Right renal pelvis (tissue), 4 donors: ENCODE measurements at places on chromosomes 5 and 9. TPM values are rescaled to one million over a fixed set of nuclear protein-coding genes. Genes with fewer than 3 reads are reported as not detected.
A peak's percentile ranks its signal among the peaks of the same experiment; 100 is the strongest.

ZFP2 gene
- polyA plus RNA-seq = 8.5 TPM

PCDHGB3 gene
- polyA plus RNA-seq = 1.9 TPM

RANBP6 gene
- polyA plus RNA-seq = 33.3 TPM

ANKRD34B gene
- 0.11 TPM for polyA plus RNA-seq

NTNG2 gene
- polyA plus RNA-seq = 0.25 TPM

OLFML2A gene
- 24.9 TPM for polyA plus RNA-seq

PCDHA4 gene
- 1.6 TPM for polyA plus RNA-seq

WNT8A gene
- polyA plus RNA-seq = 0.11 TPM

RHOBTB3 gene
- polyA plus RNA-seq = 77.5 TPM

RNF180 gene
- 14.0 TPM for polyA plus RNA-seq

- DNase-seq = no peak
Observed at GRCh38 chr9:11686733-11687132, 1006.5 kb upstream of the TYRP1 start.

- no peak for DNase-seq
Observed at GRCh38 chr5:76497986-76498717, 95.1 kb downstream of the IQGAP2 start.

DNA sequence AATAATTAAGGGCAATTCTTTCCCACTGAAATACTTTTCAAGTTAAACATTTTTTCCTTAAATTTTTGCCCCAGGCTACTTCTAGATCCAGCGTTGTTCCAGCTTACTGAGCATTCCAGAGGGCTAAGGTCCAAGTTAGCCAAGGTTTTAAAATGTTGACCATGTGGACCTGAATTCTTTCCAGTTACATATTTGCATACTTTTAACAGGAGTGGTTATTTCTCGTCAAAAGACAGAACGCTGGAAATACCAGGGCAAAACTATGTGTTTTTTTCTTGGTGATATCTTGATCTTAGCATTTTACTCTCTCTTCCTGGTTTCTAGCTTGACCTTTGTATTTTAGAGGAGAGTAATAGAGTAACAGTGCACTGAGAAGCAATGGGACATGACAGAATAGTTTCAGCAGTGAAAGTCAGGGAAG, 32.8 kb downstream of the TMC1 start:
- no peak for DNase-seq

DNA sequence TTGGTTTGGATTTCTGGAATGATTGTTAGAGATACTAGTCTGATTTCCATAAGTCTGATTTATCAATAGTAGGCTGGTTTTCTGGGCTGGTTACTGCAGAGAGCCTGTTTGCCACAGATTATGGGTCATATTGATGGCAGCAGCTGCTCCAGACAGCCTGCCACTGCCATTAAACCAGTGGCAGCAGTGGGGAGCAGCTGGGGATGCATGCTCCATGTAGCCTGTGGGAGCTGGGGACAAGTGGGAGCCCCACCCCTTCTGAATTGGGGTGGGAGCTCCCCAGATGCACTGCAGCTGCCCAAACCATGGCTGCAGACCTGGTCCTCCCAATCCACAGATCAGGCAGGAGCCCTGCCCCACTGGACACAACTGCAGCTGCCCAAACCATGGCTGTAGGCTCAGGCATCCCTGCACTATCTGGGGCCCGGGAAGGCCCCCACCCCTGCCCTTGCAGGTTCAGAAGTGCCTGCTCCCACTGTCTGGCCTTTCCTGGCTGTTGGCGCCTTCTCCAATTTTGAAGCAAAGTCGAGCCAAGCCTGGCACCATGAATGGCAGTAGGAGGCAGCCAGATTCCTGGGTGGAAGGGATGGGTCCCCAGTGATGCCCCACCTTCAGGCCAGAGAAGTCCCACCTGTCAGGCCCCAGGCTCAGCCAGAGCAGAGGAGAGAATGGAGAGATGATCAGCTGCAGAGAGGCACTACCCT, 402.9 kb upstream of the TYRP1 start:
- DNase-seq = no peak

- DNase-seq = no peak
Observed at GRCh38 chr9:87642330-87643106, 83.4 kb upstream of the CTSL start.

DNA sequence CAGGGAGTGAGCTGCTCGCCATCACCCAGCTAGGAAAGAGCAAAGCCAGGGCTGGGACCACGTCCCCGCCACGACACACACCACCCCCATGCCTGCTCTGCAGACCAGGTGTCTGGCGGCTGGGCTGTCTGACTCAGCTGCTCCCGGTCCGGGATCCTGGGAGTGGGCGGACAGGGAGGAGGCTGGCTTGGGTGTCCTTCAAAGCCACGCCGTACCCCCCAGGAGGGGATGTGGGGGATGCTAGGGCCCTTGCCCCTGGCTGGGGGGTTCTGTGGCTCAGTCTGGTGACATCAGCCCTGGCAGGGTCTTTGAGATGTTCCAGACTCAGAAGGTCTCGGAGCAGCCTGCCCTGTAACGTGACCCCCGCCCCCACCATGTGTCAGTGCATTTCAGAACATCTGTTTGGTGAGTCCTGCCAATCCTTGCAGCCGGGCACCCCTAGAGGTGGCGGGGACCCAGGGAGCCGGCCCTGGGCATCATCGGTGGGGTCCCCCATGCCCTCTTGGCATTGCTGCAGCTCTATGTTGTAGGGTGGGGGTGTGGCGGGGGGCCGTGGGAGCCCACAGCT, 62.3 kb downstream of the HMCN2 start:
- DNase-seq = no peak

DNA sequence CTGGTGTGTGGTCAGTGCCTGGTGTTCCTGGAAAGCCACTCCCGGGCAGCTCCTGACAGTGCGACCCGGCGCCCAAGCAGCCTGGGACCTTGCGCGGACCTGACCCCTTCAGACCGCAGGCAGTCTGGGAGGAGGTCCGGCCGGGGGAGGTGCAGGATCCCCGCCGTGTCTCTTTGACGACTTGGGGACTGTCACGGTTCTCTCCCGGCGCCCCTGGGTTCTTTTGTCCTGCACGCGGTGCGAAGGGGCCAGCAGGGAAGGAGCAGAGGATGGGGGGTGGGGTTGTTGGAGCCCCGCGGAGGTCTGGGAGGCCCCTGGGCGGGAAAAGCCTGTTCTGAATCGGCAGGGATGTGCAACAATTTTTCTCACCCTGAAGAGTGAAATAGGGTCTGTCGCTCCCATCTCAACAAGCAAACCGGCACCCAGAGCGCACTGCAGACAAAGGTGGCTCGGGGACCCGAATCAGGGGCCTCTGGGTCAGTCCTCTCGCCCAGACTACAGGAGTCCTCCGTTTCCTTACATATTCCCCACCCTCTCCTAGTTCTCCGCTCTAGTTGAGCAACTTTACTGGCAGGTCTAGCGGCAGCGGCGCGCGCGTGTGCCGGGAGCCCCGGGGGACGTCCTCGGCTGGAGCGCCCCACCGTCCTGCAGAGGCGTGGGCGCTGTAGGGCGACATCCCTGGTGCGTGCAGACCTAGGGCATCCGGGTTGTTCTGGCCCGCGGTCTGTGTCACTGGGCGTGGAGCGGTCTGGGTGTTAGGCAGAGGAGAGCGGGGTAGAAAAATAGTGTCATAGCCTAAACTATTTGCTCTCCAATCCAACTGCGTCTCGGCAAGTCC, 1.2 kb downstream of the VCAN start:
- DNase-seq = no peak

DNA sequence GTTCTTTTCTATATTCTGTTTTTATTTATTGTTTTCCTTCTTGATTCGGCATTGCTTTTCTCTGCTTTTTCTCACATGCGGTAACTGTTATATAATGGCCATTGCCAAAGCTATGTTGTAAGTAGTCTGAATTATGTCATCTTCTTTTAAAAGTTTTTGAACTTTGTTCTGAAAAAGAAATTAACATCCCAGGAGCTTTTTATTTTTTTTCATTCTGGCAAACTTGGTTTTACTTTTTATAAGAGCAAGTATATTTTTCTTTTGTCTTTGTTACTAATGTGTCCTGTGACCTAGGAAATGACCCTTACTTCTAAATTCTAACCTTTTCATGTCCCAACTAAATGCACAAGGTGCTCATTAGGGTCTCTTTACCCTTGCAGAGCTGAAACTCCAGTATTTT, 26.7 kb upstream of the IZUMO3 start:
- no peak for DNase-seq

DNA sequence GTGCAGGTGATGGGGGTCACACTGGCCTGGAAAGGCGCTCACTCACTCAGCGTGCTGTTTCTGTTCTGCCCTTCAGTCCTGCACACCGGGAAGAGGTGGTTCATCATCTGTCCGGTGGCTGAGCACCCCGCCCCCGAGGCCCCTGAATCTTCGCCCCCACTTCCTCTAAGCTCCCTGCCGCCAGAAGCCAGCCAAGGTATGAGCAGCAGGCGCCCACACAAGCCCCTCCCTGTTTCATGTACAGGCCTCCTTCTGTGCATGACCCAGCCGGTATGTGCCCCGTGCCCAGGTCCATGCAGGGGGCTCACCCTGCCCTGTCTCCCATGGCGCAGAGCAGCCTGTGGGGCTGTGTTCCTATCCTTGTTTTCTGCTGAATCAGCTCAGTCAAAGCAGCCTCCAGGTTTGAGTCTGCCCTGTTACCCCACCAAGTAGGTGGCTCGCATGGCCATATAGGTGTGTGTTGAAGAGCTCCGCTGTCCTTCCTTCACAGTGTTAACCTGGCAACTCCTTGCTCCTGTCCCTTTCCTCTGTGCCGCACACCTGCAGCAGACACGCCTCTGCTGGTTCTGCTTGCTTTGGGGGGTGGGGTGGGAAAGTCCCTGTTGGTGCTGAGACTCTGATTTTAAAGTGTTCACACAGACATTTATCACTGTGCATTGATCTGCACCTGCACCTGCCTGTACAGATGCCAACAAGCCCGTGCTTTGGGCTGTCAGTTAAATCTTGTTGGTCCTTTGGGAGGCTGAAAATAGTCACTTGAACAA, 84.8 kb downstream of the WNK2 start:
- DNase-seq = no peak

GRCh38 chr9:137381501-137382443, 41.2 kb downstream of the EXD3 start:
- no peak for DNase-seq

GRCh38 chr5:87268126-87268969, 665 bp downstream of the RASA1 start:
- peak; percentile 68 for DNase-seq

- no peak for DNase-seq
Observed at GRCh38 chr5:21693591-21693990, 1159.6 kb downstream of the CDH12 start.

DNA sequence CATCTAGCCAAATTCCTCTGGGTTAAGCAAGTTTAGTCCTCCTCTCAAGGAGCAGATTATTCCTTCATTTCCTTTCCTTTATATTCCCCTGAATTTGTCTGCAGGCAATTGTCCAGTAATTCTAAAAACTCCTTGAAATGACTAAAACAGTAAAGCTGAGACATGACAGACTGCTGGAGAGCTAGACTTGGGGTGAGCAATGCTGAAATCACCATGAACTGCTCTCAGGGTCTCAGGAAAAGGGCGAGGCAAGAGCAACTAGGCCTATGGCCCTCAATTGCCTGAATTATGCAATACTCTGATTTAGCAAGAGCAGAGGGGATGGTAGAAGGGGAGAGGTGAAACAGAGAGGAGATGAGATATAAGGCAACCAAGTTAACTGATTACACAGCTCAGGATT, 172.9 kb upstream of the NREP start:
- DNase-seq = no peak

GRCh38 chr9:134892221-134892620, 11.6 kb downstream of the FCN2 start:
- DNase-seq = no peak

DNA sequence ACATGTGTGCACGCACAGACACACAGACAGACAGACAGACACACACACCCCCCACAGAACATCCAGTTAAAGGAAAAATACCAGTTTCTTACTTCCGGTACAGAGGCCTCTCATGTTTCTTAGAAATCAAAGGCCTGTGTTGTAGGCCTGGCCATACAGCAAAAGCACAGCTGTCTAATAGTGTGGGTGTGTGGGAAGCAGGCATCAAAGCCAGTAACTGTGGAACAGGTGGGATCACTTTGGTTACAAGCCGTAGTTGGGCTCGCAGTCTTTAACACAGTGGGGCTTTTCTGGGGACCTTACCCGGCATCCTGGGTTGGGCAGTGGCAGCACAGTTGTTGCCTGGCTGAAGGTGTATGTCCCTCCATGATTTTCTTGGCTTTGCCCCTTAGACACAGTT, 55.2 kb downstream of the FBXL7 start:
- no peak for DNase-seq

- DNase-seq = no peak
Observed at GRCh38 chr5:5050801-5051200, 89.3 kb upstream of the ADAMTS16 start.
